ENCODE measurements at places on chromosomes 4 and X.

DNA sequence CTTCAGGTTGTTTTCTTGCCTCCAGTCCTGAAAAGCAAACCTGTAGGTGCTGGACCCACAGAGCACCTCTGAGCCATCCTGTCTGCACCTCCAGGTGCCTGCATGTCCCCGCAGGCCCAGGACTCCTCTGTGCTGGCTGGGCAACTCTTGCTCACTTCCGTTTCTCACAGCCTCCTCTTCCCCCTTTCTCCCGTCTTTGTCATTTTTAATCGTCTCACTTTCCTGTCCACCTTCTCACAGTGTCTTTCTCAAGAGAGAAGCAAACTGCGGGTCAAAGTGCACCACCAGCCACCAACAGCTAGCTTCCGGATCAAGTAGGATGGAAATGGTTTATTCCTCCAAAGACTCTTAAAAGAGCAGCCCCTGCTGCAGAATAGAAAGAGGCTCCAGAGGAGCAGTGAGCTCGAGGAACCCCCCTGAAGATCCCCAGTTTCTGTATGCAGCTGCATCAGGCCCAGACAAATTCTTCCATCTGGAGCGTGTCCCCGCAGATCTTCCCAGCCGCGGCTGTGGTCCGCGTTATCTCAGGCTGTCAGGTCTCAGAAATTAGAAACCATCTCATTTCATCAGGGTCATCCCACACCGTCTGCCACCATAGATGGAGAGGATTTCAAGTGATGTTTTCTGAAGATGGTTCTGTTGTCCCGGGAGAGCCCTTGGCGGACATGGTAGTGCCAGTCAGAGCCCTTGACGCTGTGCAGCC, 87.7 kb downstream of the FHDC1 start:
- DNase-seq: no peak

- DNase-seq: peak; percentile 57
These were observed 43.9 kb upstream of the SLC25A4 start for GRCh38 chr4:185099024-185099682.

DNA sequence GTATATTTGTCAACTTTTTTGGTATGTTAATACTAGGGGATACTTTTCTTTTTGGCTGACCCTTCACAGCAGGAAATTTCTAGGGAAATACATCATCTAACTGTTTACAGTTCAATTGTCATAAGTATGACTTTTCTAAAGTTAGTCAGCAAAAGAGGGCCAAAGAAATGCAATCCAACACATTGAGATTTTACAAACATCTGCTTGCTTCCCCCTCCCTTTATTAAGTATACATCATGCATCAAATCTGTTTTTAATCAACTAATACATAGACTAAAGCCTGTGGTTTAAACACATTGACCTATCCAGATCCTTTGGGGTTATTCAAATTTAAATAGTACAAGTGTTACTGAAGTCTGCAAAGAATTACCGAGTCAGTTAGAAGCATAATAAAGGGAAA, 93.9 kb downstream of the MID1 start:
- DNase-seq: no peak

DNA sequence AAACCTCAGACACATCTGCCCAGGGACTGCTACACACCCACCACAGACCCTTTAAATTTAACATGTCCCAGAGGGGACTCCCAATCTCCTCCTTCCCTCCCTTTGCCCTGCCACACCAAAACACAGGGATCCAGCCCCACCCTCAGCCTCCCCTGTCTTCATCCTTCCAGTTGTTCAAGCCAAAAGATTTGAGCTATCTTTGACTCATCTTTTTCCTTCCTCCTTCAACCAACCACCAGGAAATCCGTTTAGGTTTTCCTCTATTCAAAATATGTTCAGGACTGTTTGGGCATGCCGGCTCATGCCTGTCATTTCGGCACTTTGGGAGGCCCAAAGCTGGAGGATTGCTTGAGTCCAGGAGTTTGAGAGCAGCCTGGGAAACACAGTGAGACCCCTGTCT, 6.9 kb upstream of the STK32B start:
- DNase-seq: no peak

DNA sequence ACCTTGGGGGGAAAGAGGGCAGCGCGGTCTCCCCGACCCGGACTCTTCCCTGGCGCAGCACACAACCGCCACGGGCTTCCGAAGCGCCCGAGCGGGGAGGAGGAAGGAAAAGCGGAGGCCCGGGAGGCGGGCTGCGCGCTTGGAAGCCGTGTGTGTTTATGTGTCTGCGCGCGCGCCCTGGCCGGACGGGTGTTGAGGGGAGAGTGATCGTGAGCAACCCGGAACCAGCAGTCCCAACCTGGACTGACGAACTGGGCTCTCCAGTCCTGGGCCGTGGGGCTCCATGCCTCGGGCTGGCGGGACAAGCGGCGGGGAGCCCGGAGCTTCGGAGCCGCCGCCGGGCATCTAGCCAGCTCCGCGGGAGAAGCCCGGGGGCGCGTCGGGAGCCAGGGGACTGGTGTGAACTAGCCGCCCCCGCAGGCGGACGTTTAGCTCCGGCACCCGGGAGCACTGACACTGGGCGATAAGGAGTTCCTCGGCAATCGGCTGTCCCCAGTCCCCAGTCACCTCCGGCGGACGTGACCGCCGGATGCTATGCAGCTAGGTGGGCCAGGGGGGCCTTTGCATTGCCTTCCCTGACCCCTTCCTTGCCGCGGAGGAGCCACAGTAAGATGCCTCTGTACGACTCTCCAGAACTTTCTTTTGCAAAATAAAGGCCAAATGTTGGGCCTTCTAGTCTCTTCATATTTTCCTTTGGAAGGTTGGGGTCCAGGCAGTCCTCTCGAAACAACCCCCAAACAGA, 74.8 kb upstream of the BCOR start:
- peak; percentile 76 for DNase-seq

DNA sequence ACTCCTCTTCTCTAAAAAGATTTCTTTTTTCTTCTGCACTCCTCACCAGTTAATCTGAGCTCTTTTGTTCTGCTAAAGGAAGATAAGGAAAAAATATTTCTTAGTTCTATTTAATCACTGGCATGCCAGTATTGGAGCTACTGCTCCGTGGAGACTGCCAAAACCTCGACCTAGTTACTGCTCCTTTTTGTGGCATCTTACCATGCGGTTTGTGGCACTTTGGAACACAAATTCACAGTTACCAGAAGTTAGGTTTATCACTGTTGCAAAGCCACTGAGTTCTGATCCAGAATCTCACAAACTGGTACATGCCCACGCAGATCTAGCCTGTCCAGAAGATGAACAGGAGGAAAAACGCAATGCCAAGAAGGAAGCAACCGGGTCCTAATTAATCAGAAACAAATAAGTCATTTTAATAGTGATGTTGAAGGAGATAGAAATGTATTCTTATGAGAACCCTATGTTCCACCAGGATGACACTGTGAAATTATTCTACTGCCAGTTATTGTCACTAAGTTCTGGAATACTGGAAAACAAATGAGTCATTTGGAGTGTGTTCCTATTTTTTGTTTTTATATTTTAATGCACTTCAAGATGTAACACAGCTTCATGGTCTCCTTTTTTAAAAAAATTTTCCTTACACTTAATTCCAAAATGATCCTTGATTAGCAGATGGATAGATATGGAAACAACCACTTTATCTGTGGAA, 106.7 kb upstream of the GK2 start:
- DNase-seq: no peak

DNA sequence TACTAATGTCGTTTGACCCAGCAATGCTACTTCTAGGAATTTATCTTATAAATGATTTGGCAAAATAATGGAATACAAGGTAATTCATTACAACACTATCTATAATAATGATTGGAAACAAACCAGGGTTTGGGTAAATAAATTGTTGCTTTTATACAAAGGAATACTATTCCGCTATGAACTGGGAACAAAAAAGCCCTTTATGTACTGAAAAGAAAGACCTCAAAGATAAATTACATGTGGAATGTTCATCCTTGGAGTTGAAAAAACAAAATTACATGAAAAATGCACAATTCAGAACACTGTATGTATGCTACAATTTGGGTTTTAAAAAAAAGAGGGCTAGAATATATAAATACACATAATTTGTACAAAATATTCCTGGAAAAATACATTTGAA, 5.2 kb upstream of the NUP54 start:
- no peak for DNase-seq

DNA sequence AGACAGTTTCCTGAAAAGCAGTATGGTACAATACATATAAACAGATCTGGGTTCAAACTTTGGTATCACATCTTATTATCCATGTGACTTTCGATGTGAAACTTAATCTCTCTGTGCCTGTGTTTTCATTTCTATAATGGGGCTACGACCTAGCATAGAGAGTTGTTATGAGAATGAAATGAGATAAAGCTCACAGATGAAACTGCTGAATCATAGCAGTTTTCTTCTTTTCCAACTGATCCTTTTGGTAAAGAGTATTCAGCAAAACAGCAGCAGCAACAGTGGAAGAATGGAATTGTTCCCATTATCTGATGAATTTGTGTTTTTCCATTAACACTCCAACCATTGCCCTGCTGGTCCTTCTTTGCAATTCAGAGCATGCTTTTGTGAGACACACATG, 16.3 kb downstream of the AMBN start:
- DNase-seq: no peak

- DNase-seq: no peak
These were observed 62.2 kb downstream of the TIGD2 start for GRCh38 chr4:89173336-89174090.

GRCh38 chrX:124232523-124233201, 99.8 kb upstream of the TEX13D start:
- DNase-seq: no peak

GRCh38 chr4:24203926-24204325, 314.1 kb upstream of the PPARGC1A start:
- no peak for DNase-seq

- DNase-seq: peak; percentile 26
These were observed 29.6 kb downstream of the ADH7 start for GRCh38 chr4:99405433-99406115.

- DNase-seq: no peak
These were observed 133.2 kb downstream of the ENOX2 start for GRCh38 chrX:130769835-130770234.

All from H7 (cell line).